ENCODE measurements at places on chromosomes 1 and 21.

- DNase-seq = no peak
These were observed 16.0 kb downstream of the ANGPTL3 start for GRCh38 chr1:62613325-62613727.

- DNase-seq = no peak
These were observed 52.7 kb downstream of the POFUT2 start for GRCh38 chr21:45234965-45235364.

DNA sequence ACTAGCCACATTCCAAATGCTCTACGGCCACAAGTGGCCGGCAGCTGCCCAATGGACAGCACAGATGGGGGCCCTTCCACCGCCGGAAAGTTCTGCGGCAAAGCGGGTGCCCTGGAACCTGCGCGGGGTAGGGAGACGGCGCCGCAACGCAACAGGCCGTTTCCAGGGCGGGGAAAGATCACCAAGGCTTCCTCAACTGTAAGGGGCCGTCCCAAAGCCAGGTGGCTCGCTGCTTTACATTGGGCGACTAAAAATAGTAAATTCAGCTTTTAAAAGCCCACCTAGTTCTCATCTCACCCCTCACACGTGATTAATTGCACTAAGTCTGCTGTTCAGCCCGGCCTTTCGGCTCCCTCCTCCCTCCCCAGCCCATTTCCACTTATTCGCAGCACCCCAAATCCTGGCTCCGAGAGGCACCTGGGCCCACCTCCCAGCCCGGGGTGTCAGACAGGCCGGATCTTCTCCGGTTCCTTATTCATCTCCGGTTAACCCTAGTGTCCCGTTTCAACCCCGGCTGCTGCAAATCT lies 643 bp downstream of the CFAP298 start:
- DNase-seq = peak; percentile 7

- no peak for DNase-seq
These were observed 130.4 kb downstream of the TRABD2B start for GRCh38 chr1:47866601-47867437.

DNA sequence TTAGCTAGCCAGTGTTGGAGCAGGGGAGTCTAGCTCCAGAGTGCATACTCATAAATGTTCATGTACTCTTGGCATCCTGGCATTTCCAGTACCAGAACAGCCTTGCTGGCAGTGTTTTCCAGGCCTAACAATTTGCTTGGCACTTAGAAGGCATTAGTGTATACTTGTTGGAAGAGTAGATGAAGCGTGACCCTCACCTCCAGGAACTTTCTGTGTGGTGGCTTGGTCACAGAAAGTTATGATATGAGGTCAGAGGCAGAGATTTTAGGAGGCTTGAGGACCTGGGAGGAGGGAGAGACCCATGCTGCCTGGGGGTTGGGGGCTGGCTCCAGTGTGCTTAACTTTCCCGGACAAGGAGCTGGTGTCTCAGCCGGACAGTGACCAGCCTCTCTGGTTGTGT lies 52.7 kb upstream of the GCLM start:
- DNase-seq = no peak

DNA sequence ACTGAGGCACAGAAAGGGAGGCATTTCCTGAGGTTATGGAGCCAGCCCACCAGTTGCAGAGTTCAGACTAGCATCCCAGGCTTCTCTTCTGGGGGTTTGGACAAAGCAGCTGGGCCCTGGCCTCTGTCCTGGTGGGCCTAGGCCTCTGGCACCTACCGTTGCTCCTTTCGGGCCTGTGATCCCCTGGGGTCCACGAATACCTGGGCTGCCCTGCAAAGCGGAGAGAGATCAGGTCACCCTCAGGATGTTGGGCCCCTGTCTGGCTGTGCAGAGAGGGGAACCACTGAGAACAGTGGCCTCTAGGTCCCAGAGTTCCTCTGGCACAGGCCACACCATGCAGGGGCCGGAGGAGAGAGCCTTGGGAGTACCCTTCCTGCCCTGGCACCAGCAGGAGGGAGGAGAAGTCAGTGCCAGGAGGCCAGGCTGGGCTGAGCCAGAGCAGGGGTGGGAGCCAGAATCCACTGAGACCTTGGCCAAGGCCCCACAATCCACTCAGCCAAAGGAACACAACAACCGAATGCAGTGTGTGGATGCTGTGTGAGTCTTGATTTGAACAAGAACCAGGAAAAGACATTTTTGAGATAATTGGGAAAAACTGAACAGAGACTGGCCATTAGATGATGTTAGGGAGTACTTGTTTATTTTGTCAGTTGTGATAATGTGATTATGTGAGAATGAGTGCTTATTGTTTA lies 8.9 kb downstream of the COL9A2 start:
- DNase-seq = no peak

GRCh38 chr1:156880473-156880872 lies 13.0 kb upstream of the PEAR1 start:
- DNase-seq = no peak

GRCh38 chr21:43764576-43765495 lies 11.3 kb downstream of the CSTB start:
- no peak for DNase-seq

DNA sequence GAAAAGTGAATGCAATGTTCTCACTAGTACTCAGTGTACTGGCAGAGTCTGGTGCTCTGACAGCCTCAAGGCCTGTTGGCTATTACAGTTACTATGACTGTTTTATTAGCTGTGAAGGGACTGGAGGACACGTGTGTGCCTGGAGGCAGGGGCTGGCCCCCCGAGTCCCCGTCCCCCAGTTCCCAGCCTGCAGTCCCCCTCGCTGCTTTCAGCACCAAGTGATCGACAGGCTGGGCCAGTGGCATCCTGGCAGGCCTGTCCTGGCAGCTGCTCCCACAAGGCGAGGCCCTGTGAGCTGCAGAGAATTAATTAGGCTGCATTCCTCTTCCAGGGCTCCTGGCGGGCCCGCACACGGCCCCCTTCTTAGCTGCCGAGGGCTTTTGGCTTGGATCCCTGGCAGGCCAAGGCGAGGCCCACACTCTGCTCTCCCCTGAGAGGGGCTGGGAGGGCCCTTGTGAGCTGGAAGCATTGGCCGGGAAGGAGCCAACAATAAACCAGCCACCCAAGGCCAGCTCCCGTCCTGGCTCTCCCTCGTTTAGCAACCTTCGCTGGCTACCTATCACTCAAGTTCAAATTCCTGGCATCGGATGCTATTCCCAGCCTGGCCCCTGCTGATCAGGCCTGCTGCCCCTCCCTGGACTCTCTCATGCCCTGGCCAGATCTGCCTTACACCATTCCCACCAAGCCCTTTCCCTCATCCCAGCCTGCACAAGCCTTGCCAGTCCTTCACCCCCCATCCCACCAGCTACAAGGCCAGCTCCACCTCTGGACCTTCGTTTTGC lies 9.8 kb downstream of the EDN2 start:
- peak; percentile 77 for DNase-seq

- no peak for DNase-seq
These were observed 232.5 kb upstream of the TMEM51 start for GRCh38 chr1:14921057-14921456.

DNA sequence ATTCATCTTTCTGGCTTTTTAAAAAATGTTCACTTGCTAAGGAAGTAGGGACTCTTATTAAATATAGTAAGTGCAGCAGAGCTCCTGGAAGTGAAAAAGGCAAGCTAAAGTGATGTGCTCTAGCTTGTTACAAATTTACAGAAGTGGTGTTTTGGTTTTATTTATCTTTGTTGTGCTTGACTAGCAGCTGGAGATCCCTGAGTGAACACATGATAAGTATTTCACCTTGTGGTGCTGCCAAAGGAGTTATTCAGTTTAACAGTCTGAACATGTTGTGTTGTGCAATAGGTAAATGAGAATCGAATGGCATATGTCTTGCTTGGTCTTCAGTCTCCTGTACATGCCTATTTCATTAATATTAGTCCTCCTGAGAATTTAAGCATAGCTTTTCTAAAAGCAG lies 315.7 kb downstream of the TPR start:
- peak; percentile 79 for DNase-seq

GRCh38 chr1:86825319-86825718 lies 88.6 kb downstream of the SELENOF start:
- DNase-seq = no peak

DNA sequence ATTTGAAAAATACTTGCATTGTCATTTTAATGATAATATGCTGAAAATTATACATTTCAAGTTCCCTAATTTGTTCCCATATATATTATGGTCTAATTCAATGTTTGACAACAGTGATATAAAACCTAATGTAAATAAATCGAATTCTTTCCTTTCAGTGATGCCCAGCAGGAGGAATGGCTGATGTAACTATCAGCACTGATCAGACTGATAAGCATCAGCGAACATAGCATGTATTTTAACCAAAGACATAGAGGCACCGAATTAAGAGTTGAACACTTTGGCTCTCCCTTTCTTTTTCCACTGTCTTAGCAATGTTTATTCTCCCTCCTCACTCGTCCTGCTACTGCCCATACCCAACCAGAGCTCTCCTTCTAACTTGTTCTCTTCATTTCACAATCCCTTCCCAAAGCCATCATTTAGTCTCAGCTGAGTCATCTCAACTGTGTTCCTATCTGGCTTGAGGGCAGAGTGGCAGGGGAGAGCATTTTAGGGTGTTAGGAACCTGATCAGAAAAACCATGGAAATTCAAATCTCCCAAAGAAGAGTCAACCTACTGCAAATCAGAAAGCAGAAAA lies 58.8 kb upstream of the C1orf115 start:
- no peak for DNase-seq

GRCh38 chr1:204151552-204152309 lies at the start of gene ETNK2:
Gene ETNK2 (minus strand): TSS chr1:204152044. CDS start chr1:204151852, 192 bp downstream.
- DNase-seq = peak; percentile 83

DNA sequence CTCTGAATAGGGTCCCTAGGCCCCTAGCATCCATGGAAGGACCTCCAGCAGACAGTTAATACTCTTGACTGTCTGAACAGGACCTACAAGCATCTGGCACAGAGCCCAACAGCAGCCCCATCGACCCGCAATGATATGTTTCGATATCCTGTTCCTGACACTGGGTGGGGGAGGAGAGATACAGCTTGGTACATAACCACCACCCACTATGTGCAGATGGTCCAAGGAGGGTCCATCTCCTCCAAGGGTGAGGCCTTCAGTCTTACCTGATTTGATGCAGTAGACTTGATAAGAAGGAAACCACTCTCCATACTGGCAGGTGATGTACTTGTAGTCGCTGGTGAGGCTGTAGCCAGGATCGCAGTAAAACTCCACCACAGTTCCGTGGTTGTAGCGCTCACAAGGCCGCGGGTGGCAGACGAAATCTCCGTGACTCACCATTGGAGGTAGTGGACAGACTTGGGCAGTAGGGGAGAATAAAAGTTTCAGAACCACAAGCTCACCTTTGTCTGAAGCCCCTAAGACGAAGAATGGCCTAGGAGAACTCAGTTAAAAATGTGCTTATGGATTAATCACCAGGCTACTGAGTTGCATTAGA lies 86.0 kb upstream of the TLR5 start:
- no peak for DNase-seq

DNA sequence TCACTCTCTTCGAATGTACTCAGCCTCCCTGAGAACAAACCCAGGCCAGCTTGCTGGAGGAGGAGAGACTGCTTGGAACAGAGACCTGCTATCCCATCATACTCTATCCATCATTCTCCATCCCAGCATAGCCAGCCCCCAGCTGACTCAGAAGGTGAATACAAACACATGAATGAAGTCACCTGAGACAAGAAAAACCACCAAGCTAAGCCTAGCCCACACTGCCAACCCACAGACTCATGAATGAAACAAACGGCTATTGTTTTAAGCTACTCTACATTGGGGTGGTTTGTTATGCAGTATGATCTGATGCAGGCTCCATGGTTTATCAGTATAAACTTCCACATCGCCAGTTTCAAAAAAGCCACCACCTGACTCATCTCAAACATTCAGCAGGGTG lies 395.6 kb downstream of the SETD4 start:
- no peak for DNase-seq

DNA sequence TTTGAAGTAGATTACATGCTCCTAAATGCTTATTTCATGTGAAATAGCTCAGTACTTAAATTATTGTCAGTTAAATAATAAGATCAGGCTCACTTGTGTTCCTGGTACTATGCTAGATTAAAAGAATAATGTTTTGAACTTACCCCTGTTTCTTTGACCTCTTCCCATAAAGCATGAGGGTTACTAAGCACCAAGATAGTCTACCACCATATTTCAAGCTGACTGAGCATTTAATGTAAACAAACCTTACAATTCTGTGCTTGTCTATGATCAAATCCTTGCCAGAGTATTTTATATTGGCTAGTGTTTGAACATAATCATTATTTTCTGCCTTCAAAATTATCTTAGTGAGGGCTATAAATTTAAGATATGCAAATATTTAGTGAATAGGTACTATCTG lies 98.1 kb downstream of the LHX9 start:
- DNase-seq = no peak

- peak; percentile 34 for DNase-seq
These were observed 9.7 kb downstream of the KLHDC8A start for GRCh38 chr1:205346956-205347574.

GRCh38 chr1:77825131-77825709 lies 45.8 kb downstream of the MIGA1 start:
- peak; percentile 39 for DNase-seq
